GM13976 (cell line): ENCODE measurements at places on chromosomes 4 and X.

GRCh38 chr4:128287141-128287870, at the start of gene PGRMC2:
PGRMC2 (minus strand) TSS chr4:128287813; CDS start chr4:128287790, 23 bp downstream.
- no peak for DNase-seq

DNA sequence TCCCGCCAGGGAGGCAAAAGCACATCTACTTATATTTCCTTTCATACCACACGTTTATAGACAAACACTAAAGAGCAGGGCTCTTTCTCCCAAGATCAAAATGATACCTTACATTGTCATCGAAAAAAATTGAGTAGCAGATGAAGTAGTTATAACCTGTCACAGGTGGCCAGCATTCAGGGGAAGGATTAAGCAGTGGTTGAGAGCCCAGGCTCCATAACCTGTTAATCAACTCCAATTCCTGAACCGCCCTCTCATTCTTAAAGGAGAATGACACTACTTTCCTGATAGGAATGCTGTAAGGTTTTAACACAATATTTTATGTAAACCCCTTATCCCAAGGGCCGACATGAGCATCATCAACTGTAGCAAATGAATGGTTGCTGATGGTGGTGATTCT, 268.9 kb upstream of the KCNIP4 start:
- no peak for DNase-seq

DNA sequence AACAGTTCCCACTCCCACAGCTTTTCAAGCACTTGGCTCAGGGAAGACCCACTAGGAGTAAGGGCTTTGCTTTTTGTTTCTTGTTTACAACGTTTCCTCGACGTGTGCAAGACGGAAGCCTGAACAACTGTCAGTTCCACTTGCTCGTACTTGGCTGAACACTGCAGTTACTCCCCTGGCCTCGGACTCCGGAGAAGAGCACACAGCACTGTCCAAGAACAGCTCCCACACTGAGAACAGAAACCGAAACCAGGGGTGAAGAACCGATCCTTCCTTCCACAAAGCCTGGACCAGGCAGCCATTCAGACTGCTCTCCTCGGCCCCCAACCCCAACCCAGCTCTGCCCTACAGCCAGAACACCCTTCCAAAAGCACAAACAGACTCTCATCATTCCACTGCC, 25.5 kb downstream of the IRF2 start:
- peak; percentile 48 for DNase-seq

DNA sequence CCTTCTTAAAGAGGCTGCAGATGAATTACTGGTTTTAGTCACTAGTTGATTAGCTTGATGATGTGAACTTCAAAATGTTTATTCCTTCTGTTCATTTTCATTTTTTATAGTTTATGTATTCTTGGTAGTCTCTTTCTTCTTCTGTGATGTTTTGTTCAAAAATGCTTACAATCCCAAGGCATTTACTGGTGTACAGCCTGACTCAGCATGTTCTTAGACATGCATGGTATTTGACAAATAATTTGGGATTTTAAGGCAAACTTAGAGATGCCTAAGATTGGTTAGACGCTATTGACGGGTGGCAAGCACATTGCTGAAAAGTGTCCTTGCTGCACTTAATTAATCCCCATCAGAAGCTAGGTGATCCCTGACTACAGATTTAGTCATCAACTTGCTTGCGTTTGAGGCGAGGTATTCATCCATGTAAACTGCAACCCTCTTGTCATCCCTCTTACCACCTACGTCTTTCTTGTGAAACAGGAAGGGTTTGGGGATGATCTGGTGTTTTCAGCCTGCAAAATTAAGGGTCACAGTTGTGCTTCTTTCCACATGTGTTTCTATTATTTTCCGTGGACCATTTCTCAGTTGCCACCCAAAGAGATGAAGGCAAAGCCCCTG, 331.8 kb downstream of the DKK2 start:
- DNase-seq: no peak

- no peak for DNase-seq
Measured at GRCh38 chr4:159019356-159019755, 83.5 kb upstream of the RAPGEF2 start.

DNA sequence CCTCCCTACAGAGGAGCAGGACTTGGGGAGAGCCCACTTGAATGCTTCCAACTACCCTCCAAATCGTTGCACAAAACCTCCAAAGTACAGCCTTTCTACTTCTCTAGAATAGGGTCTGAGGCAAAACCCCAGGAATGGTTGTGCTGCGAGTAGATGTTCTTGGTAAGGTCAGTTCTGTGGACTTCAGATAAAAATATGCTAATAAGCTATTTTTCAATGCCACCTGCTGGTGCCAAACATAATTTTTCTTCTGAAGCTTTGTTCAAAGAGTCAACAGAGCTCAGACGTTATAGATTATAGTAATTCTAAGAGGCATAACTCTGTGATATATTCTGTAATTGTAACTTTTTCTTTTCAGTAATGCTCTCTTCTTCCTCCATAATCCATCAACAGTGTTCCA, 425.7 kb downstream of the GPAT3 start:
- no peak for DNase-seq

DNA sequence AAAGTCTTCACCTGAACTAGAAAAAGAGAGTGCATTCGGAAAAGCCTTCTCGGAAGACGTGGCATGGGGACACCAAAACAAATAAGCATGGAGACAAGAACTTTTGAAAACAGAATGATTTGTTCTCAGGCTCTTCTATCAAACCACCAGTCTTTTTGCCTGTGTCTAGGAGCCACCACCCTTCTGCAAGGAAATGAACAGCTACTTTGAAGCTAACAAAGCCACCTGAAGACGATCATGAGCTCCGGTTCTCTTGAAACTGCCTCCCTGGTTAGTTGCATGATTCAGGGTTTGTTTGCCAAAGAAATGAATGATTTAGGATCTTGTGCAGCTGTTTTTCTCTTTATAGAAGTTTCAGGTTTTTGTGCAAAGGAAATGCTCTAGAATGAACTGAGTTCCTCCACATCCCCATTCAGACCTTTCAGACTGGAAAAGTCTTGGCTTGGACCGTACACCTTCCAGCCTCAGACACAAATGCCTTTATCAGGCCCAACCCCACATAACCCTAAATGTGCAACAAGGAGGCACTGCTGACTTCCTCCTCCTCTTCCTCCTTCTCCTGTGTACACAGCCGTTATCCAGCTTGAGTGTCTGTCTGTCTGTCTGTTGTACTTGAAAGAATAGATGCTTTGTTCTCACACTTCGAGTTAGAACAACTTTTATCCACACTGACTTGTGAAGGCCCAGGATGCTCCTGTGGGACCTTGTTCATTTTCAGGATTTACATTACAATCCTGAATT, 334.8 kb upstream of the KLF3 start:
- no peak for DNase-seq

DNA sequence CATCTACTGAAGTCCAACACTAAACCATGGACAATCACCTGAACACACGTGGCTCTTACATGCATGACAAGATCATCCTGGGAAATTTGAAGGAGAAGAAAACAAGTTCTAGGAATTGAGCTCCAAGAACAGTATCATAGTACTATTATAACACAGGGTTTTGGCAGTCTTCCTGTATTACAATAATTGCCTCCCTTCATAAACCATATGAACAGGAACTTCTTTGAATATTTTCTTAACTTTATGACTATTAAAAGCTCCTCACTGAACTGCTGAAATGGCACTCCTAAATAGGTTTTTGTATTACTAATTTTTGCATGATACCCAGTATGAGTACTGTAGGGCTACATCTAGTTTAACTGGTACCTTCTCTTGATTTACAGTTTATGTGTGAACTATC, 130.0 kb downstream of the ZAR1 start:
- no peak for DNase-seq

- DNase-seq: no peak
Measured at GRCh38 chr4:114302472-114302871, 296.1 kb upstream of the UGT8 start.

DNA sequence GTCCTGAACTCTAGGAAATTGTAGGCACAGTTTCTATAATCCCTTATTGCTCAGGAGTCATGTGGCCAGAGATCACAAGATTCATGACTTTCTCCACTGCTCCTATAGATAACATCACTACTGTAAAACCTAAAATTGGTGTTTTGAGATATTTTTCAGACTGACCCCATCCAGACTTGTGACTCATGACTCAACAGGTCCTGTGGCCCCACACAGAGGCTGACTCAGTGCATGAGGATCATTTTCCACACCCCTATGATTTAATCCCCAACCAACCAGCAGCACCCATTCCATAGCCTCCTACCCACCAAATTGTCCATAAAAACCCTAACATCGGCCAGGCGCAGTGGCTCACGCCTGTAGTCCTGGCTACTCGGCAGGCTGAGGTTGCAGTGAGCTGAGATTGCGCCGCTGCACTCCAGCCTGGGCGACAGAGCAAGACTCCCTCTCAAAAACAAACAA, 13.2 kb upstream of the XIAP start:
- no peak for DNase-seq

DNA sequence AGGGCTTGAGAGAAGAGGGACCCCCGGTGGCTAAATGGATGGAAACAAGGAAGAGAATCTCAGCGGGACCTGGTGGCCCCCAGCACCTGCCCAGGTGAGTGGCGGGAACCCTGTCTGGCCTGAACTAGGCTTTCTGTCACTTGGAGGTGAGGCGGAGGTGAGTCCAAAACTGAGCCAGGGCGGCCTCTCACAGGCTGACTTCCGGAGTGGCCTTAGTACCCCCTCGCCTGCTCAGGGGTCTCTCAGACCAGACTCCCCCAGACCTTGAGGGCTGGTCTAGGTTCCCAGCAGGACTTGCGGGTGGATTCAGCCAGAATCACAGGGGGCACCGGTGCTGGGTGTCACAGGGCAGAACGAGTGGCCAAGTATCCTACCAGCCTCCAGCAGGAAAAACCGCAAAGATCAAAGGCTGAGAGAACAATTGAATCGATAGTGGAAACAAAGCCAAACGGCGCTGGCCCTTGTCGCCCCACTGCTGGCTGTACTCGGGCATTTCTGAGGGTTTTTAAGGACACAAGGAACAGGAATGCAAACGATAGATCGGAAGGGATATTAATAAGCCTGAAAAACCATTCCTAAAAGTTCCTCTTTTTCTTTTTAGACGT, 67.8 kb downstream of the WFS1 start:
- DNase-seq: no peak

GRCh38 chr4:169902658-169903345, 123.4 kb downstream of the MFAP3L start:
- DNase-seq: no peak

DNA sequence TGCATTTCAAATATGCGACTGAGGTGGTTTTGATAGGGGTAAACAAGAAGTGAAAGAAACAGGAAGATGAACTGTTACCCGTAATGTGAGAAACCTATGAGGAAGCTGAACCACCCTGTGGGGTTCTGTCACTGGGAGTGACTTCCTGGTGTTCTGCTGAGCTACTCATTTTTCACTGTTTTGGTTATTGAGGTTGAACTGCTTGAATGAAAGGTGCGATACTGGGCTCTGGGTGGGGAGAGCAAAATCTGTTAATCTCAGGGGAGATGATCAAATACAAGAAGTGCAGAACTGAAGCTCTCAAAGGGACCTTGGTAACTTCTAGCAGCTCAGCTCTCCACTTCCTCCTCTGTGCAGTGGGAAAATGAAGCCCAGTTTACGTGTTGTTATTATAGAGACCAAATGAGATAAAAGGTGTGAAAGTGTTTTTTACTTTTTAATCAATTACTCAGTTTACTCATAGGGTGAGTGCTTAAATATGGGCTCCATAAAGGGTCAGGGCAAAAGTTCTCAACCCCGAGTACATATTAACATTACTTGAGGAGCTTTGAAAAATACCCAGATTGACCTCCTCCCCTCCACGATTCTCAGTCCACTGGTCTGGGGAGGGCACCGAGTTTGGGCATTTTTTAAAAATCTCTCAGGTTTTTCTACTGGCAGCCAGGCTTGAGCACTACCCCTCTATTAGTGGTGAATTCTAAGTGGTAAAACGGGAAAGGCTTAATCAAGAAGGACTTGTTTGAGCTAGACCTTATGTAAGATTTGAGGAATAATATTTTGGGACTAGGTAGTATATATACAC, 66.7 kb downstream of the COQ2 start:
- peak; percentile 80 for DNase-seq

DNA sequence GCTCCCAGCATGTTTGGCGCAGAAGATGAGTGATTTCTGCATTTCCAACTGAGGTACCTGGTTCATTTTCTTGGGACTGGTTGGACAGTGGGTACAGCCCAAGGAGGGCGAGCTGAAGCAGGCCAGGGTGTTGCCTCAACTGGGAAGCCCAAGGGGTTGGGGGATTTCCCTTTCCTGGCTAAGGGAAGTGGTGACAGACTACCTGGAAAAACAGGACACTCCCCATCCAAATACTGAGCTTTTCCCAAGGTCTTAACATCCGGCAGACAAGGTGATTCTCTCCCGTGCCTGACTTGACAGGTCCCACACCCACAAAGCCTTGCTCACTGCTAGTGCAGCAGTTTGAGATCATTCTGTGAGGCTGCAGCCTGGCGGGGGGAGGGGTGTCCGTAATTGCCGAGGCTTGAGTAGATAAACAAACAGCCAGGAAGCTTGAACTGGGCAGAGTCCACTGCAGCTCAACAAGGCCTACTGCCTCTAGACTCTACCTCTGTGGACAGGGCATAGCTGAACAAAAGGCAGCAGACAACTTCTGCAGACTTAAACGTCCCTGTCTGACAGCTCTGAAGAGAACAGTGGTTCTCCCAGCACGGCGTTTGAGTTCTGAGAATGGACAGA, 307.7 kb upstream of the ARSJ start:
- no peak for DNase-seq

GRCh38 chrX:39967348-39967747, 130.4 kb downstream of the BCOR start:
- no peak for DNase-seq

- no peak for DNase-seq
Measured at GRCh38 chr4:139532947-139533346, 23.1 kb downstream of the SETD7 start.

GRCh38 chrX:53362449-53362848, 60.0 kb downstream of the SMC1A start:
- DNase-seq: no peak

- DNase-seq: no peak
Measured at GRCh38 chr4:10761903-10762302, 77.3 kb upstream of the CLNK start.

DNA sequence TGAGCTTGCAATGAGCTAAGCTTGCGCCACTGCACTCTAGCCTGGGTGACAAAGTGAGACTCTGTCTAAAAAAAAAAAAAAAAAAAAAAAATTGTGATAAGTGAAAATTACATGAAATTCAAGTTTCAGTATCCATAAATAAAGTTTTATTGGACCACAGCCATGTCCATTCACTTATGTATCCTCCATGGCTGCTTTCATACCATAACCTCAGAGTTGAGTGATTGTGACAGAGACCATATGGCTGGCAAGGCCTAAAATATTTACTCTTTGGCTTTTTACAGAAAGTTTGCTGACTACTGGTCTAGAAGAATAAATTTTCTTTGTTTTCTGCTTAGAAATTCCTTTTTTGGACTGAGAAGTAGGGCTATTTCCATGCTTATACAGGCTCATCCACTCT, 11.8 kb upstream of the SHISA3 start:
- DNase-seq: no peak

- no peak for DNase-seq
Measured at GRCh38 chr4:22338796-22339195, 177.1 kb downstream of the ADGRA3 start.

- DNase-seq: no peak
Measured at GRCh38 chrX:13383907-13384306, 64.1 kb upstream of the ATXN3L start.

GRCh38 chrX:139203651-139204570, 326.6 kb upstream of the F9 start:
- peak; percentile 28 for DNase-seq
